ENCODE measurements at places on chromosomes 6 and 20.
A peak's percentile ranks its signal among the peaks of the same experiment; 100 is the strongest.

- no peak for DNase-seq
These were observed 556 bp upstream of the MROH8 start for GRCh38 chr20:37179683-37180524.

GRCh38 chr20:25295386-25296093 lies 47.7 kb downstream of the PYGB start:
- no peak for DNase-seq

DNA sequence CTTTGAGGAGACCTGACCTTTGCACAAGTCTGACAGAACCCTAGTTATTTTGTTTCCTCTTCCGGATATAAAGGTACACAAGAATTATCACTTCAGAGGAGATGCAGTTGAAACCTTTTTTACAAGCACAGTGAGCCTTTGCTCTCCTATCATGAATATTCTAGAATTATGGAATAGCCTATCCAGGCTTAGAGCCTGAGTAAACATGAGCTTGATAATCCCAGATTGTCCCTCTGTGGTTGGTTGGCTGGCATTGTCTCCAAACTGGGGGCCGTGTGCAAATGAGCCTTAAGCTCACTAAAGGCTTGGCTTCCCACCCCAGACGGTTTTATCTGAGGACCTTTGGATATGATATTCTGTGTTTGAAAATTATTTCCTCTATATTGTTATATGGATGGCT lies 32.0 kb downstream of the BTBD3 start:
- no peak for DNase-seq

DNA sequence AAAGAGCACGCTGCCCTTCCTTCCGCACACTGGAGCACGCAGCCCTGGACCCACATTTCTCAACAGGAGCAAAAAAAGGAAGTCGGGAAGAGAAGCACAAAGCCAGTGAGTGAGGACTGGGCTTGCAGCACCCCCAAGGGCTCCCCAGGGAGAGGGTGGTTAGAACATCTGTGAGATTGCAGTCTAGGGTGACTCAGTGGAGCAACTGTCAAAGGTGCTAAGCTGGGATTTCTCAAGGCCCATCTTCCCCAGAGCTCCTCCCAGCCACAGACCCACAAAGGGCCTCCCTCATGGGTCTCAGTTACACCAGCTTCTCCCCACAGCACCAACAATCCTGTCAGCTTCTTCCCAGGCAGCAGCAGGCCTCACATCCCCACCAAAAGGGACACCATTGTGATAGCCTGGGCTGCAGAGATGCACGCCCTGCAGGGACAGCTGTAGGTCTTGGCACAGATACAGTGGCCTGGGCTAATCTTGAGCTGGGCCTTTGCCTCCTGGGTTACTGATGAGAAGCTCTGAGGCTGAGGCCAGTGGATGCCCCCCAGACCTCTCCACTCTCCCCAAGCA lies 39.6 kb upstream of the CD93 start:
- DNase-seq: no peak

DNA sequence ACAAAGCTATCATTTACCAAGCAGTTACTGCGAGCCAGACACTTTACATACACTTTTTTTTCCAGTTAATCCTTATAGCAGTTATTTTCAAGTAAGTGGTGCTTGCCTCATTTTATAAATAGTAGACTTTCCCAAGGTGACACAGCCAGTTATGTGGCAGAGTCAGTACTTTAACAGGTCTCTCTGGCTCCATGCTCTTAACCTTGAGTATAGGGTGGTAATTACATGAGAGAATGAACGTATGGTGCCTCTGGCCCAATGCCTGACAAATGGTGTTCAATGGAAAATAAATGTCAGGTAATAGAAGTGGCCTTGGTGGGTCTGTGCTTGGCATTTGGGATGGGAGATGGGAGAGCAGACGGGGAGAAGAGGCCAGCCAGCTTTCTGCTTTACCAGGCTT lies 316.3 kb downstream of the SLC35F1 start:
- no peak for DNase-seq

DNA sequence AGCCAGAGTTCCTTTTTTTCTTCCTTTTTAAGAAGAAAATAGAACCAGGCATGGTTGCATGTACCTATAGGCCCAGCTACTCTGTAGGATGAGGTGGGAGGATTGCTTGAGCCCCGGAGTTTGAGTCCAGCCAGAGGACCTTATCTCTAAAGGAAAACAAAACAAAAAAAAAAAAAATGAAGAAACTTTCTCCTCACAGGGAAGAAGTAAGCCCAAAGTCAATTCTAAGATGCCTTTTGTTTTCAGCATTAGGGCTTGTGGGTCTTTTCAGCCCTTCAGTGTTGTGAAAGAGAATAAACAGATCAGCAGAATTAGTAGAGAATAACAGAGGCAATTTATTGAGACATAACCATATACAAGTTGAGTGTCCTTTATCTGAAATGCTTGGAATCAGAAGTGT lies 26.8 kb downstream of the ZNF451 start:
- DNase-seq: no peak

- DNase-seq: no peak
These were observed 309.8 kb downstream of the CDC5L start for GRCh38 chr6:44697327-44697726.

DNA sequence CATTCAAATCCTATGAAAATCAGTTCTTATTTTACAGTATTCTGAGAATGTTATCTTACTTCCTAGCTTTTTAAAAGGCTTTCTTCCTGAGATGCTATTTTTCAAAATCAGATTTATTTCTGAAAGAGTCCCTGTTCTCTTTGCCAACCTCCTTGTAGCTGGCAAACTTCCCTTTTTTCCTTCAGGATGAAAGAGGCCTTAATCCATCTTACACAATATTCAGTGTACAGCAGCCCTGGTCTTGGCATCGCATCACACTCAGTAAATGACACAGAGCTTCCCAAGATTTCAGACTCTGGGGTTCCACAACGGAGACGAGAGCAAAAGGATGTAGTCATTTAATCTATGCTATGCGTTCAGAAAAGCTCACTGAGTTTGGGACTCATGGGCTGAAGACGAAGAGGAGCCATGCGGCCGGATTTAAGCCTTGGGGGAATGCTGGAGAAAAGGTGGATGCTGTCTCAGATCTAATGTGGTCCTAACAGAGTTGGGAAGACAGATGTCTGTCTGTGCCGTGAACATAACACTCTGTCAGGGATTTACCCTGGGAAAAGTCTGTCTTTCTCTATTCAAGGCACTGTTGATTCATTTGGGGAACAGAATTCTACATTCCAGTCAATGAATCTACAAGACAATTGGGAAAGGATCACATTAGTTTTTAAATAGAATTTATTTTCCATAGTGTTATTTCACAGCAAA lies 616.4 kb upstream of the AGPAT4 start:
- DNase-seq: no peak

GRCh38 chr20:34089175-34089479 lies 22.9 kb downstream of the EIF2S2 start:
- DNase-seq: no peak

DNA sequence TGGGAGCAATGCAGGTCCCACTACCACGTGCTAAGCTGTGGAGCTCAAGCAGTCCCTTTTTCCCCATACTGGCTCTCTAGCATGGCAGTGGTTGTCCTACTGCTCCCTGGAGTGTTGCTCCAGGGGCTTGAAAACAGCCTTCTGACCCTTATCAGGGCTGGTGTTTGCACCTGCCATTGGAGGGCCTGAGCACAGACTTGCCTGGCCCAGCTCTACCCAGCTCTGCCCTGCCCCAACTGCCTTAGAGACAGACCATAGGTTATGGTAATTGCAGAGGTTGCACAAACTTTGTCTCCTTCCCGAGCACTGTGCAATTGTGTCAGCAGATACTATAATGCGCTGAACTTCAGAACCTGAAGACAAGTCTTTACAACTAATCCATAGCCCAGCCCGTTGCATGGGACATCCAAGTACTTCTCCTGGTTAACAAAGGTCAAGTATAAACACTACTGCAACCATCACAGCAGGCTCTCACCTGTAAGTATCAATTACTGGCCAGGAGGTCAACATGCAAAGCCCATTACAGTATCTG lies 58.7 kb downstream of the PDSS2 start:
- no peak for DNase-seq

DNA sequence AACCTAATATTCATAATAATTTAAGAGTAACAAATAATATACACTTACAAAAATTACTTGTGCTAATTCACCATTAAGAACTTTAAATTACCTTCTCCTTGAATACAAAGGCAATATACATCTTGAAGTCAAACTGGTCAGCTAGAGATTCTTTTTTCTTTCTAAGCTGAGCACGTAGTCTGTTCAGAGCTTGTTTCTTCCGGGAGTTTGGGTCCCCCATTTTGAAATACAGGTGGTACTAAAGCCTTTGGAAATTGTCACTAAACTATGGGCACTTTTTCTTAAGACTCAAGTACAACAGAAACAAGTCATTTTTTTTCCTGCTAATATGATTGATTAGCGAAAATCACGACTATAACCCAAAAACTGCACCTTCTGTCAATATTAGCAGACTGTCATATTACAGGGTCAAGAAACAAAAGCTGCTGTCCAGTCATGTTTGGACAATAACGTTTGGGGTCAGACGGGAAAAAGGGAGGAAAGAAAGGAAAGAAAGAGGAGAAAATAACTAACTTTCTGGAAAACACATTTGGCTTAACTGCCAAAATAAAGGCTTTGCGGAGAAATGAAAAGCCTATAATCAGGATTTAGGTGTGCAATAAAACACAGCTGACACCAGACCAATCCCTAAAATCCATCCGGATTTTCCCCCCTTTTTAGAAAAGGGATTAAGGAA lies 367 bp downstream of the C6orf62 start:
- no peak for DNase-seq

DNA sequence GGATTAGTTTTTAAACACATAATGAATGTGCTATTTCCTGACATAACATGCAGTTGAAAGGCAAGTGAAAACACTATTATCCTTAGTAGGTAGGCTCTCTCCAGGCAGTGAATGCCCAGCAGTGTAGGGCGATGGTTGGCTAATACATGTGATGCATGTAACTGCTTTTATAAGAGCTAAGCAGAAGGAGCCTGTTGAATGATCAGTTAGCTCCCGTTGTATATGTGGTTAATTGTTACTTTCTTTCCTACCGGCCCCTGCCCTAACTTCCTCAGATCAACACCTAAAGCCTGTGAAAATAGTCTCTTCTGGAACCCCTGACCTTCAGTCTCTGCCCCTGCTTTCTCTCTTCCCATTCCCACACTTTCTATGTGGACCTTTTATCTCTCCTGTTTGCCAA lies 10.5 kb downstream of the SOX4 start:
- DNase-seq: no peak

DNA sequence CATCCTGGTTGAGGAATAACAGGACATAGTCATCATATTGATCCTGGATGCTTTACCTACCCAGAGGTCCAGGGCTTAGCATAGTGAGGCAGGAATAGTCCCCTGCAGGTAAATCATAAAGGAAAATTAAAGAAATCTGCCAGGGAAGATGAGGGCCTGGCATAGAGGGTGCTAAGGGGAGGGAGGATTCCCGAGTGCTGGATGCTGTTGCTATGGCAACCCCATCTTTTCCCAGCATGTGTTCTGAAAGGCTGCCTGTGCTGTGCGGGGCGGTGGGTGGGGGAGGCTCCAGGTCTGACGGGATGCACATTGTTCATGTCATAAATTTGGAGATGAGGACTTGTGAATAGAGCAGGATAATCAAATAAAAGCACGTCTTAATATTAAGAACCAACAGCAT lies 212.6 kb upstream of the PCSK2 start:
- no peak for DNase-seq

GRCh38 chr20:10558635-10559187 lies 115.1 kb downstream of the JAG1 start:
- DNase-seq: no peak

GRCh38 chr6:33112148-33112547 lies 36.4 kb downstream of the HLA-DPB1 start:
- DNase-seq: peak; percentile 33

DNA sequence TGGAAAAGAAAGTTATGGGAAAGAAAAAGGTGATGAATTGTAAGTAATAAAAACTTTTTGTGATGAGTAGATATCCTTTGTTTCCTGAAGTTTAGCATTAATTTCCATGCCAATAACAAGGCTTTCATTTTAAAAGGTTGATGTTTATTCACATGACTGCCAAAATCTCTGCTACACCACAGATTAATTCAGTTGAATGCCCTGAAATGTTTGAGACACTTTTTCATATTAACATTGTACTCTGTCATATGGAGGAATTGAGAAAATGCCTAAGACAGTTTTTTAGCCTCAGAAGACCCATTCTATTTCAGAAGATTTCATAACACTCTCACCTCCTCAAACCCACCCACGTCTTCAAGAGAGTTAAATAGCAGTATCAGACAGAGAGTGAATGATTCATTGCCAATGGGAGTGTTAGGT lies 115.5 kb downstream of the ADGRG6 start:
- DNase-seq: no peak

DNA sequence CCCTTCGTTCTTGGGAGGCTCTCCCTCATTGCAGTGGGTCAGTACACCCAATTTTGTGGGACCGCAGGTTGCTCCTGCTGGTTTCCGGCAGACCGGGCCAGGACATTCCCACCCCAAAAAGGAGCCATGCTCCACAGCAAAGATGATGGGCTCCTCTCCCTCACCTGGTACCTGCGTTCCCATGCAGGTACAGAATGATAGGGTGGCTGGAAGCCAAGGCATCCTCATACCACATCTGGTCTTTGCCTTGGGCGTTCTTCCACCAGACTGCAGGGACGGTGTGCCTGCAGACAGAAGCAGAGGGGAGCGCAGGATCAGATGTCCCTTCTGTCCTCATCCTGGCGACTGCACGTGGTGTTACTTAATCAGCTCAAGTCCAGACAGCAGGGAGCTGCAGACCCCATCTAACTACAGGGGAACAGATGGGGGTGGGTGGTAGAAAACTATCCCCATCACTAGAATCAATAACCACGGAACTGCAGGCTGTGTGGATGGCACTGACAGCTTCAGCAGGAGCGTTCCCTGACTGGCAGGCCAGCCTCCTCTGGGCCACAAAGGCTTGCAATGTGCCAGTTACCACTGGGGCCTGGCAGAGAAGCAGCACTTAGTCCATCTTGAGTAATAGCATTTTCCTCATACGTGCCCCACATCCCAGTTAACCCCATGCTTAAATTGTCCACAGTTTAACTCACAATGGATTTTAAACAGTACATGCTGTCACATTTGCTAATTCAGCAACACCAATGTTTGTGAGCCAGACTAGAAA lies 70.4 kb downstream of the ABHD12 start:
- no peak for DNase-seq

GRCh38 chr6:149306967-149307366 lies 10.5 kb upstream of the TAB2 start:
- no peak for DNase-seq

GRCh38 chr6:131208787-131209186 lies 73.5 kb downstream of the AKAP7 start:
- DNase-seq: no peak

DNA sequence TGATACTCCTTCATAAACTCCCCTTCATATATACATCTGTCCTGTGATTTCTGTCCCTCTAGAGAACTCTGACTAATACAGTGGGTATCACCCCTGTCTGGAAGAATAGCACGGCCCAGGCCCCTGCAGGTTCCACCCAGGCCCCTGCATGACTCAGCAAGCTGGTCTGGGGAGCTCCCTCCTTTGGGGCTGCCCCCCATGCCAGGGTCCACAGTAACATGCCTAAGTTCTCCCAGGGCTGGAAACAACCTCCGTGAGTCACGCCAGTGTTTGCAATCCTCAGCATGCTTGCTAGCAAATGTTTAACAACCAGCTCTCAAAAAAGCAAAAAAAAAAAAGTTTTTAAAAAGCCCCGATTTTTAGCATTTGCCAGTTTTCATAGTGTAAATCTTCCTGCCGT lies 134.3 kb upstream of the CDH4 start:
- no peak for DNase-seq

GRCh38 chr6:45665859-45666258 lies 288.1 kb upstream of the SUPT3H start:
- DNase-seq: no peak

- DNase-seq: no peak
These were observed 3.6 kb downstream of the ADISSP start for GRCh38 chr20:3763671-3764601.
